ENCODE measurements at places on chromosomes 5 and 9. TPM values are rescaled to one million over a fixed set of nuclear protein-coding genes. Genes with fewer than 3 reads are reported as not detected.

The RXFP3 gene
- under 0.01 TPM for total RNA-seq

The INSL6 gene
- not detected for total RNA-seq

The CYLC2 gene
- total RNA-seq: not detected

The ANKRD31 gene
- 0.19 TPM for total RNA-seq

The CNTFR gene
- total RNA-seq: not detected

The MCIDAS gene
- total RNA-seq: not detected

The CYSRT1 gene
- total RNA-seq: under 0.01 TPM

The CARTPT gene
- total RNA-seq: not detected

The SIMC1 gene
- 3.1 TPM for total RNA-seq

The CCDC69 gene
- 2.8 TPM for total RNA-seq

The CCIN gene
- 1.7 TPM for total RNA-seq

The TERT gene
- total RNA-seq: not detected

The ECM2 gene
- total RNA-seq: 2.7 TPM

The MAML1 gene
- 3.4 TPM for total RNA-seq

The F12 gene
- total RNA-seq: not detected

The IER5L gene
- total RNA-seq: 68.5 TPM

The SMU1 gene
- total RNA-seq: 35.8 TPM

The GPR150 gene
- 2.5 TPM for total RNA-seq

The ANKRD20A1 gene
- under 0.01 TPM for total RNA-seq

The PCDHA9 gene
- under 0.01 TPM for total RNA-seq

The KCNMB1 gene
- 0.19 TPM for total RNA-seq

The PGM5 gene
- total RNA-seq: 33.5 TPM

The PCDHB3 gene
- 0.19 TPM for total RNA-seq

The CAMK2A gene
- 0.28 TPM for total RNA-seq

The EQTN gene
- not detected for total RNA-seq

Measured in regular cardiac myocyte (primary cell).